Glutamatergic neuron (in vitro differentiated cells): ENCODE measurements at places on chromosomes 6 and 20.

DNA sequence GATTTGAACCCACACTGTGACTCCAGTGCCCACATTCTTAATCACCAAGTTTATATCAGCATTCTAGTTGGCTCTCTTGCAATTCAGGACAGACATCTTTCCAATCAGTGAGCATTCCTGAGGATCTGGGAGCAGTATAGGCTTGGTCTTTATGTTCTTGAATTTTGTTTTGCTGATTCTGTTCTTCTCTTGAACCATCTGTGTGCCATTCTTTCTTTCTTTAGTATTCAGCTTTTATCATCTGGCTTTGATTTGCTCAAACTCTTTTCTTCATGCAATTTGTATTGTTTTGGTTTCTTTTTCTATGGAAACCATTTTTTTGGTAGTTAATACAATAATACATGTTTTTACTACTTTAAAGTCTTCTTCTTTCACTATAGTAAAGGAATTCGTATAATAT lies 162.4 kb downstream of the CD109 start:
- DNase-seq: no peak

GRCh38 chr6:33391922-33392594 lies 435 bp downstream of the KIFC1 start:
- DNase-seq: no peak

- DNase-seq: peak; percentile 37
Observed at GRCh38 chr6:7108964-7109836, 1.4 kb downstream of the RREB1 start.

GRCh38 chr6:167420858-167421766 lies 96.2 kb downstream of the TTLL2 start:
- no peak for DNase-seq

DNA sequence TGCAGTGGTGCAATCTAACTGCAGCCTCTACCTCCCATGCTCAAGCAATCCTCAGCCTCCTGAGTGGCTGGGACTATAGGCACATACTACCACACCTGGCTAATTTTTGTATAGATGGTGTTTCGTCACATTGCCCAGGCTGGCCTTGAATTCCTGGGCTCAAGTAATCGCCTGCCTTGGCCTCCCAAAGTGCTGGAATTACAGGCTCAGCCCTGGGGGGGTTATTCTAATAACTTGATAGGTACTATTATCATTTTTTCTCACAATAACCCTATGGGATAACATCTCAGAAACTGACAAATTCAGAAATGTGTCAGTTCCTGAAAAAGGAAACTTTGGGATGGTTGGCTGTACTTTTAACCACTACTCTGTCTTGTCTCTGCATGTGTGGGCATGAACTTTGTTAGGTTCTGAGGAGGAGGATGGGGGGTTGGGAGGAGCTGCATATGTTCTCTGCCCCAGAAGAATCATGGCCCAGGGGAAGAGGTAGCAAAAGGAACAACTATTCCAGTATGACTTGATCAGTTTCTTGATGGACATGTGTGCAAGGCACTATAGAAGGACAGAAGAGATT lies 169.9 kb downstream of the CARMIL1 start:
- no peak for DNase-seq

DNA sequence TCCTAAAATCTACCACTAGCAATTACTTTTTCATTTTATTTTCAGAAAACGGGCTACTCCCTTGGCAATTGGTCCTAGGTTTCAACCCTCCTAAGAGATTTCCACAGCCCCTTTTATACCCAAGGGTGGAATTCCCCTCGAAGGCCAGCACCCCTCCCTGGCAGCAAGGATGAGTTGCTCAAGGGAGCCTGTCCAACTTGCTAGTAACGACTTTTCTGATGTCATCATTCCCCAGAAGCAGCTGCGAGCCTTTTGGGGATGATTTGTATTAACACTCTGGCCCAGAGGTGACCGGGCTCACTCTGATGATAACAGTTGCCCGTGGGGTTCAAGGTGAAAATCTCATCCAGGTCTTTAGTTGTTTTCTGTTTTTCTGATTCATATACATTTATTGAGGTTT lies 30.7 kb upstream of the NAA20 start:
- no peak for DNase-seq

GRCh38 chr6:128657181-128657580 lies 136.8 kb upstream of the PTPRK start:
- DNase-seq: no peak

- DNase-seq: no peak
Observed at GRCh38 chr6:21022343-21023107, 488.3 kb downstream of the CDKAL1 start.

- DNase-seq: no peak
Observed at GRCh38 chr6:142728364-142728763, 216.6 kb downstream of the HIVEP2 start.

DNA sequence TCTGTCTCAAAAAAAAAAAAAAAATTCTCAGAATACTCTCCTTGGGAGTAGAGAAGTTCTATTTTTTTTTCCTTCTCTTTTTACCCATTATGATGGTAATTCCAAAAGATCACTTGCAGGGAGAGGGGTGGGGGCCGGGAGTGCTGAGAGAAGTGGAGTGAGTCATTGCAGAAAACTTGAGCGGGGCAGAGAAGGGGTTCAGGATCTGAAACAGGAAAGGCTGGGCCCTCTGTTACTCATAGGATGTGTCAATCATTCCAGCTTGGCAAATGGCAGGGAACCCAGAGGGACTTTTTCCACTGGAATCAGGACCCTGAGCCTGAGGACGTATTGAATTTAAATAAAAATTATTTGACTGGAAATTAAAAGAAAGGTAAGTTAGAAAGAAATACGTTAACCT lies 111.4 kb upstream of the ARMC2 start:
- DNase-seq: no peak

DNA sequence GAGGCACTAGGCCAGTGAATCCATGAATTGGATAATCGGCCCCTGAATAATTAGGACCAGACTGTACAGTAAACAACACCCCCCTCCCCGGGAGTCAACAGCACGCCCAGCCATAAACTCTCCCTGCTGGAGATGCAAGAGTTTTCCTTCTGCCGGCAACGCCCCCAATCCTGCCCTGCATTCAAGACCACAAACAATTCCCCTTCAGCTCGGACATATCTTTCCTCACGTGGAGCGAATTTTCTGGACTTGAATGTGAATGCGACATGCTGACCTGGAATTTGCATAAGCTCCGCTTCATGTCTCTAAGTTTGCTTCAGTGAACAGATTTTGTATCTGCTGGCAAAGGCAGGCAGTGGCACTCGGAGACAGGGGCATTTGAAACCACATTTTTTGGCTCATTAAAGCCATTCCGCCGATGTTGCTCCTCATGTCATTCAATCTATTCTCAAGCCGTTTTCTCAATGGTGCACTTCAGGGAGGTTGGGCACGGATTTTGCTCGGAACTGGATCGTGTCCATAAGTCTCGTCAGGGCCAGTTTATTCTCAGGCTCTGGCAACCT lies 38.0 kb upstream of the GMPR start:
- no peak for DNase-seq

- DNase-seq: no peak
Observed at GRCh38 chr6:11197175-11197536, 35.3 kb downstream of the NEDD9 start.

DNA sequence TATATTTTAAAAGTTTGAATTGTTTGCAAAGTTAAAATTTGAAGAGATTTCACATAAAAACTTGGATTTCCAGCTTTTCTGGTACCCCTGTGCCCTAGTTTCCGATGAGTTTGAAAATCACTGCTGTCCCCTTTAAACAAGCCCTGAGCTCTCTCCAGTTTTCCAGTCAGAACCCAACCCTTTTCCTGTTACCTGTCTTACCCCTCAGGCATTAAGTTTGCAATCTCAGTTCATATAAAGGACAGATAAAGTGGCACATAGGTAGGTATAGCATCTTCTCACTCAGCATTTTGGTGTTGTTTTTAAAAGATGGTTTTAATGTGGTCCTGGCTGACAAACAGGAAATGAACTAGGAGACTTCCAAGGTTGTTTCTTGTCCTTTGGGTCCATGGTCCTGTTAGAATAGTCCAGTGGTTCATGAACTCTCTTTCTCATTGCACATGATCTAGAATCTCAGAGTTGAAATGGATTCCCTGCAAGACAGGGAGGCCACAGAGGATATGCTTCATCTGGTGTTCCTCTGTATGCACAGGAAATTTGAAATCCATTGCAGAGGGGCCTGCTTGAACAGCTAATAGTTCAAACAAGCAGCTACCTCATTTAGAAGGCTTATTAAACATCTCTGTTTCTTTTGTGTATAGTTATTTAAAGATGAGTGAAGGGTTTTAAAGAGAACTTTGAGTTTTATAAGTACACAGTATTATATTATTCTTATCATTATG lies 82.7 kb downstream of the JAG1 start:
- DNase-seq: no peak

- no peak for DNase-seq
Observed at GRCh38 chr6:7693827-7694226, 32.1 kb upstream of the BMP6 start.

GRCh38 chr20:47196091-47197081 lies 160.1 kb downstream of the ZMYND8 start:
- peak; percentile 88 for DNase-seq
